ENCODE measurements at places on chromosomes 12 and 14.

DNA sequence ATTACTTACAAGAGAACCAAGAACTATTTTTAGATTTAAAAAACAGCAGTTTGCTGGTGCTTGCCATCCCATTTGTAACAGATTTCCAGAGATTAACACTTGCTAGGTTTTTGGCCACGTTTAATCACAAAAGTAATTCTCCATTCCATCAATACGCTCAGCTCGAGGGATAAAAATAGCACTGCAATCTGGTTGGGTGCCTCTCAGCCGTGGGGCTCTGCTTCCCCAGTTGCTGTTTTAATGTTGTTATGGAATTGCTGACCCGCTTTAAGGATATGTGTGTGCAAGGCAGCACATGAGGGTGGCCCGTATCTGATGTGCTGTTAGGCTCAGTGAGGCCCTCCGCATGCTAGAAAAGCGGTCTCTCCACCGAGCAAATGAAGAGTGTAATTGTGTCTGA, 222.2 kb upstream of the TMEM260 start:
- no peak overlapping the region for H3K27ac ChIP-seq
- no peak overlapping the region for H3K4me3 ChIP-seq
- no peaks in the 10 kb centered on the region for H3K36me3 ChIP-seq
- DNase-seq: no peak

DNA sequence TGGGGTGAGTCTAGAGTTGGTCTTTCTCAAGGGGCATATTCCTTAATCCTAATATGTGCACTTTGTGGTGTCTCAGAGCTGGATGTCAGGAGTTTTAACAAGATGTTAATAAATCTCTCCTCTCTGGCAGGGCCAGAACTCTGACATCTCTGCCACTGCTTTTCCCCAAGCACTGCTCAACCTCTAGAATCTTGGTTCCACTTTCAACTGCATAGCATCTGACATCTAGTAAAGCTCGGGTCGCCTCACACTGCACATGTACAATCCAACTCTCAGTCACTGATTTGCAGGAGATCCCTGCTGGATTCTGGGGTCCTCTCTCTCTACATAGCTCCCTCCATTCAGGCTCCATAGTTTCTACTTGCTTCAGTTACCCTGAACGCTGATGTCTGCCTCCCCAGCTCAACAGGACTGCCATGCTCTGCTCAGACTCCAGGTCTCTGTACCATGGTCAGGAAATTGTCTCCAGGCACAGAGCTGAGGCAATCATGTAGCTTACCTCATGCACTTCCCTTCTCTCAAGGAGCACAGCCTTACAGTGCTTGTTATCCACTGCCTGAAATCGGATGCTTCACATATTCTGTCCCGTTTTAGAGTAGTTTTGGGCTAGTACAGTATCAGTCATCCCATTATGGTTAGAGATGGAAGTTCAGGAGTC, 1.6 kb downstream of the PTCSC3 start:
- peaks cover 11% of the 10 kb centered on the region for H3K27me3 ChIP-seq
- no peaks in the 10 kb centered on the region for H3K4me1 ChIP-seq
- no peak overlapping the region for H3K4me3 ChIP-seq
- no peaks in the 10 kb centered on the region for H3K36me3 ChIP-seq
- DNase-seq: no peak

DNA sequence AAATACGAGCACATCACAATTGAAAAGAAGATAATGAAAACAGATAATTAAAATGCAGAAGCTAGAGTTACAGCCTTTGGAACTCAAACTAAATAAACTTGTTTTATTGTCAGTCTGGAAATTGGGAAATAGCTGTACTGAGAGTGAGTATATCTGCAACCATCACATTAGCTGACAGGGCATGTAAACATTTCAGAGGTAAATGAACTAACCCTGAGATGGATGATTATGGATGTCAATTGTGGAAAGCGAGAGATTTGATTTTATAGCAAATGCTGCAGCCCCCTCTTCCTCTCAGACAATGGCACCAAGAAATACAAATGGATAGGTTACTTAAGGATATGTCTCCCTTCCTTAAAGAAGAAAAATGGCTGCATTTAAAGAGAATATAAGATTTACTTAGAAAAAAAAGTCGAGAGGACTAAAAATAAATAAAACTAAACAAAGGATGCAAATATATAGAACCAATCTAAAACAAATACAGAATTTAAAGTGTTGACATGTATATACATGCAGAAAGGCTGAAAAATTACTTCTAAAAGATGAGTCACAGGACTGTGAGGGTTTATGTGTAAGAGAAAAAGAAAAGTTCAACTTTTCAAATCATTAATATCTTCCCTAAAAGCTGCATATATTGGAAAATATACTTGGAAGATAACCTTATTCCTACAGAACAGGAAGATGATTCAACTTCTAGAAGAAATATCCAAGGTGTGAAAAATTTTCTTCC, 120.3 kb upstream of the FLRT2 start:
- H3K27ac ChIP-seq: no peak overlapping the region
- no peak overlapping the region for H3K4me3 ChIP-seq
- DNase-seq: no peak
- no peaks in the 10 kb centered on the region for H3K36me3 ChIP-seq
- no peaks in the 10 kb centered on the region for H3K27me3 ChIP-seq

DNA sequence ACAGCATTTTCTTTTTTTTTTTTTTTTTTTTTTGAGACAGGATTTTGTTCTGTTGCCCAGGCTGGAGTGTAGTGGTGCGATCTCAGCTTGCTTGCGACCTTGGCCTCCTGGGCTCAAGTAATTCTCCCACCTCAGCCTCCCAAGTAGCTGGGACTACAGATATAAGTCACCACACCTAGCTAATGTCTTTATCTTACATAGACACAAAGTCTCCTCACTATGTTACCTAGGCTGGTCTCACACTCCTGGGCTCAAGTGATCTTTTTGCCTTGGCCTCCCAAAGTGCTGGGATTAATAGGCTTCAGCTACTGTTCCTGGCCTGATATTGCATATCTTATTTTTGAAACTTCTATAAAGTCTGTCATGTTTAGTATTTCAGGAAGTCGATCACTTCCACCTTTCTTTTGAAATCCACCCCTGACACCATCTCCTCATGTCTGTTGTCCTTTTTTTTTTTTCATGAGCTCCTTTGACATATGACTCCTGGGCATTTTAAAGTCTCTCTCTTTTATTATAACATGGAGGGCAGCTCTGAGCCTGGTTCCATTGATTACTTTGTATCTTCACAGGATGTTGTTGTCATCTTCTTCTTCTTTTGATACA, 5.9 kb upstream of the A2ML1 start:
- no peaks in the 10 kb centered on the region for H3K36me3 ChIP-seq
- peaks cover 3% of the 10 kb centered on the region for H3K4me1 ChIP-seq
- no peak overlapping the region for H3K4me3 ChIP-seq
- no peak for DNase-seq
- H3K27ac ChIP-seq: no peak overlapping the region
- no peaks in the 10 kb centered on the region for H3K27me3 ChIP-seq

Data from chondrocyte (in vitro differentiated cells).